ENCODE measurements at places on chromosomes 4 and X. TPM values are rescaled to one million over a fixed set of nuclear protein-coding genes. Genes with fewer than 3 reads are reported as not detected.

- DNase-seq, result no peak
- no peaks in the 10 kb centered on the region for H3K36me3 ChIP-seq
- H3K27ac ChIP-seq, result no peak overlapping the region
- H3K4me3 ChIP-seq, result no peak overlapping the region
- no peaks in the 10 kb centered on the region for H3K4me1 ChIP-seq
- H3K27me3 ChIP-seq, result no peaks in the 10 kb centered on the region
Observed at GRCh38 chr4:142683503-142683902, 162.6 kb downstream of the INPP4B start.

- H3K36me3 ChIP-seq, result no peaks in the 10 kb centered on the region
- no peaks in the 10 kb centered on the region for H3K27me3 ChIP-seq
- no peaks in the 10 kb centered on the region for H3K4me1 ChIP-seq
Observed at GRCh38 chrX:15160558-15161095, 109.3 kb downstream of the ASB9 start.

DNA sequence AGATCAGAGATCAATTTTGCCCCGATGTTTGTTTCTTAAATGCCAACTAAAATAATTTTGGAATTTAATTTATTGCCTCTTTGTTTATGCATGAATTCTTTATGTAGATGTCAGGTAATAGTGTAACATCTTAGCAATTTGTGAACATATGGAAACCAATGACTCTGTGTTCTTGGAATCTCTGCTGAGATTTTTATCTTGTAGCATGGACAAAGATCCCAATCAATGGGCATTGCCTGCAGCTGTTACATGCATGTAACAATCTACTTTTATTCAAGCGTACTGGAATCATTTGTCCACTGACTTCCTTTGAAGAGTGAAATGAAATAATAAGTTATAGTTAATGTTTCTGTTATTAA is 61.6 kb upstream of the ARSJ start:
- no peak for DNase-seq
- H3K27me3 ChIP-seq, result no peaks in the 10 kb centered on the region
- no peaks in the 10 kb centered on the region for H3K4me1 ChIP-seq
- H3K27ac ChIP-seq, result no peak overlapping the region

GRCh38 chr4:26035921-26036320 is 121.9 kb downstream of the SMIM20 start:
- H3K4me3 ChIP-seq, result no peak overlapping the region
- H3K27me3 ChIP-seq, result no peaks in the 10 kb centered on the region
- peaks cover 10% of the 10 kb centered on the region for H3K4me1 ChIP-seq

- H3K27me3 ChIP-seq, result no peaks in the 10 kb centered on the region
- no peaks in the 10 kb centered on the region for H3K4me1 ChIP-seq
- no peak overlapping the region for H3K27ac ChIP-seq
- no peak for DNase-seq
- H3K36me3 ChIP-seq, result no peaks in the 10 kb centered on the region
Observed at GRCh38 chr4:181162676-181163075, 1080.5 kb upstream of the TENM3 start.

GRCh38 chrX:65681810-65682209 is 14.4 kb downstream of the MSN start:
- no peak for DNase-seq
- no peak overlapping the region for H3K27ac ChIP-seq
- no peaks in the 10 kb centered on the region for H3K36me3 ChIP-seq
- no peak overlapping the region for H3K4me3 ChIP-seq

GRCh38 chr4:125045311-125045710 is 269.4 kb upstream of the FAT4 start:
- H3K4me1 ChIP-seq, result no peaks in the 10 kb centered on the region
- H3K27me3 ChIP-seq, result no peaks in the 10 kb centered on the region
- H3K4me3 ChIP-seq, result no peak overlapping the region
- H3K36me3 ChIP-seq, result no peaks in the 10 kb centered on the region

GRCh38 chr4:147477439-147477838 is 3.5 kb upstream of the EDNRA start:
- no peak for DNase-seq
- no peaks in the 10 kb centered on the region for H3K27me3 ChIP-seq
- H3K4me1 ChIP-seq, result peaks cover 3% of the 10 kb centered on the region
- H3K4me3 ChIP-seq, result no peak overlapping the region

- H3K27ac ChIP-seq, result no peak overlapping the region
- no peaks in the 10 kb centered on the region for H3K4me1 ChIP-seq
- no peaks in the 10 kb centered on the region for H3K27me3 ChIP-seq
- DNase-seq, result no peak
- H3K36me3 ChIP-seq, result no peaks in the 10 kb centered on the region
Observed at GRCh38 chr4:150348079-150348478, 233.9 kb upstream of the MAB21L2 start.

The ANKRD37 gene
- total RNA-seq, result 72.8 TPM

DNA sequence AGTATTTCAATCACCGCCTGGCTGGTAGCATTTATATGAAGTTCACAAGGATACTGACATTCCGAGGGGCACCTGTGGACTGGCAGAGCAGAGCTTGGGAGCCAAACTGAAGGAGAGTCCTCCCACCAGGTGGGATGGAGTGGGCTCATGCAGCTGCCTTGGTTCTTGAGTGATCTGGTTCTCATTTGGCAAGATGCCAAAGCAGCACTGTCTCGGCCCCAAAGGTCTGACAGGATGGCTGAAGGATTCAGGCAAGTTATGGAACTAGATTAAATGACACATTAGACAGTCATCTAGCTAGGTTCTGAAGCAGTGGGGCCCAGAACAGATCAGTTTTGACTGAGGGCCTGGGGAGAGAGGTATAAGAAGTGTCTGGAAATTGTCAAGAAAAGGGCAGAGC is 3.2 kb downstream of the FGF16 start:
- H3K27me3 ChIP-seq, result no peaks in the 10 kb centered on the region
- no peaks in the 10 kb centered on the region for H3K36me3 ChIP-seq
- H3K27ac ChIP-seq, result no peak overlapping the region

DNA sequence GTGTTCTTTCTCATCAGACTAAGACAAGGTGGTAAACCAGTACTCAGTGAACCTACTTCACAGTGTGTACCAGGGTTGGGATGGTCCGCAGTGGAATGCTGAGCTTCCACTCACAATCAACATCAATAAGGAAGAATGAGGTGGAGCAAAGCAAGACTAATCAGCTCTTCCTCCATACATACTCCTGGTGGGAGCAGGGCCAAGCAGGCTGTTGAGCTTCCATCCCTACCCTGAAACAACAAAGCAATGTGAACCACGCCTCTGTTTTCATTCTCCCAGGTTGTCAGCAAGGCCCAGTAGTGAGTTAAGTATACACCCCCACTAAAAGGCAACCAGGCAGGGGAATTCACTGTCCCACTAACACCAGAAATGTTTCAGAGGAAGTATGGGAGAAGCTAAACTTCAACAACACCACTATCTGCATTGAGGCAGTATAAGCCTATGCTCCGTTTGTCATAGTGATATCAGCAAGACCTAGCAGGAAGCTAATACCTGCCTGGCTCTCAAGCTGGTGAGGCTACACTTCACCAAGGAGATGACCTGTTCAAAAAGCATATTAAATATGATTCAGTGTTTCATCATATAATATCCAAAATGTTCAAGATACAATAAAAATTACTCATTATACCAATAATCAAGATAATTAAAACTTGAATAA is 109.5 kb downstream of the DDX60 start:
- no peaks in the 10 kb centered on the region for H3K36me3 ChIP-seq
- no peaks in the 10 kb centered on the region for H3K4me1 ChIP-seq
- H3K27ac ChIP-seq, result no peak overlapping the region
- DNase-seq, result no peak
- H3K4me3 ChIP-seq, result no peak overlapping the region
- H3K27me3 ChIP-seq, result no peaks in the 10 kb centered on the region

The WNK3 gene
- total RNA-seq, result 26.7 TPM

DNA sequence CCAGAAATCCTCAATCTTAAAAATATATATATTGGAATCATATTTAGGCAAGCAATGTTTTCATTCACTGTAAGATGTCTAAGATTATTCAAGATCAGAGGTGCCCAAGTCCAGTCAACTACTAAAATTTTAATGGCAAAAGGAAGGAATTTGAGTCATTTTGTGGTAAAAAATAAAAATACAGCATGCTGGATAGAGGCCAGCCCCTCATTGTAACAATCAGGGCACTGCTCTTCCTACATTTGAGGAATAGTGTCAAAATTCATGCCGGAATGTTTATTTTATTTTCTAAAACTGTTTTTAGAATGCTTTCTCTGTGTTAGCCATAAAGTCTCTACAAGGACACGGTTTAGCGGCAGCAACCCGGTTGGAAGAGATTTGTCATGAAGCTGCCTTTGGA is 49.9 kb upstream of the SRD5A3 start:
- H3K27me3 ChIP-seq, result no peaks in the 10 kb centered on the region
- DNase-seq, result no peak
- no peaks in the 10 kb centered on the region for H3K36me3 ChIP-seq
- no peak overlapping the region for H3K27ac ChIP-seq
- H3K4me1 ChIP-seq, result peaks cover 5% of the 10 kb centered on the region

The ASB11 gene
- total RNA-seq, result not detected

DNA sequence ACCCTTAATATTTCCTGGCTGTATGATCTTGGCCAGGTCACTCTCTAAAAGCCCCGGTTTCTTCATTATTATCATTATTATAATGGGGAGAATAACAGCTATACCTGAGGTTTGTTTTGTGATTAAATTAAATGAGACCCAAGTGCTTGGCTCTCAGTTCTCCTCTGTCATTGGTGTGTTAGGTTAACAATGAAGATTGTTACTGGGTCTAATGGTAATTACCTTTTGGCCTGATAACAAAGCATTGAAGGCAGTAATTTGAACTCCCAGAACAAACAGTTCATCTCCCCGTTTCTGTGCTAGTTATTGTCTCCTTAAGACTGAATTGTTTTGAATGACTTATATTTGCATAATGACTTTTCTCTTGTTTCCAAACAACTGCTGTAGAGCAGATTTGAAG is 6.8 kb upstream of the ANAPC4 start:
- H3K4me1 ChIP-seq, result no peaks in the 10 kb centered on the region
- no peaks in the 10 kb centered on the region for H3K27me3 ChIP-seq
- H3K27ac ChIP-seq, result no peak overlapping the region
- no peaks in the 10 kb centered on the region for H3K36me3 ChIP-seq
